ENCODE measurements at places on chromosomes 3 and 15.
A peak's percentile ranks its signal among the peaks of the same experiment; 100 is the strongest.

DNA sequence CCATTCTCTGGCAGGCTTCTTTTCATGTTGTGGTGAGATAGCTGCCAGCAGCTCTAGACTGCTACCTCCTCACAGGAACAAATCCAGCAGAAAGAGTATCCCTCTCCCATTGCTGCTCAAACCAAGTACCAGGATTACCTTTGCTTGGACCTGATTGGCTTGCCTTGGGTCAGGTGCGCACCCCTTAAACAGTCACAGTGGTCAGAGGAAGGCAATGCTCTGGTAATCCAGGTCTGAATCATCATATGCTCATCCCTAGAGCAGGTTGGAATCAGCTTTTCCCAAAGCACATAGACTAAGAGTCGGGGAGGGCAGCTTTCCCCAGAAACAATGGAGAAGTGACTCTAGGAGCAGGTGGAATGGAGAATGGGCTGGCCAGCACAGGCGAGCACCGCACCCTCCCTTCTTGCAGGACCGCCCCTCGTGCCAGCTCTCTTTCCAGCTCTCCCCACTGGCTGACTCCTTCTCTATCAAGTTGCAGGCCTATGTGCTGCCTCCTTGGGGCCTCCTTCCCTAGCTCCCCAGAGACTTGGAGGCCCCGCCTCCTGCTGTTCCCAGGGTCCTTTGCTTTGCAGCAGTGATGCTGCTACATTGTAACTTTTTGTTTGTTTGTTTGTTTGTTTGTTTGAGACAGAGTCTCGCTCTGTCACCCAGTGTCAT is 29.9 kb upstream of the ADPGK start:
- no peak for DNase-seq

- DNase-seq, result no peak
Measured at GRCh38 chr15:71599418-71600151, 210.8 kb upstream of the NR2E3 start.

DNA sequence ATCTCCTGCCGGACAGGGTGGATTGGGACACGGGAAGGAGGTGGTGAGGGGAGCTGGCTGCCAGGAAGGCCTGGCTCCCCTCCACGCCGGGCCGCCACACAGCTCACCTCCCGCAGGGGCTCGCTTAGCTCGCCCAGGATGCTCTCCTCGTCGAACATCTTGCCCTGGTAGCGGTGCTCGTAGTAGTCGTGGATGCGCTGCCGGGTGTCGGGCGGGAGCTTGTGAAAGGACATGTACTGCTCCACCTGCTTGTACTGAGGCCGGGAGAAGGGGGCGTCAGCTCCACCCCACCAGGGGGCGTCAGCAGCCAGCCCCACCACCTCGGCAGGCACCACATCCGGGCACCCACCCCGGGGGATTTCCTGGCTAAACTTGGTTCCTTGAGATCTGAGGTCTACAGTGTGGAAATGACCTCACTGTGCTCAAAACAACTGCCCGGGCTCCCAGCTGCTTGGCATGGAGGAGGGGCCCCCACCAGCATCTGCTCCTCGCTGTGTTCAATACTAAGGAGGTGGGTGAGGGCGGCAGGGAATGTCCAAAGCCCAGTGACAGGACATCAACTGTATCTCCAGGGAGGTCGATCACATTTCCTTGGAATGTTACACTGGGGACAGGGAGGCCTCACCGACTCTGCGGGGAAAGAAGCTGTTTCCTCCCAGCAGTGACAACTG is 43.4 kb downstream of the HCN4 start:
- no peak for DNase-seq

DNA sequence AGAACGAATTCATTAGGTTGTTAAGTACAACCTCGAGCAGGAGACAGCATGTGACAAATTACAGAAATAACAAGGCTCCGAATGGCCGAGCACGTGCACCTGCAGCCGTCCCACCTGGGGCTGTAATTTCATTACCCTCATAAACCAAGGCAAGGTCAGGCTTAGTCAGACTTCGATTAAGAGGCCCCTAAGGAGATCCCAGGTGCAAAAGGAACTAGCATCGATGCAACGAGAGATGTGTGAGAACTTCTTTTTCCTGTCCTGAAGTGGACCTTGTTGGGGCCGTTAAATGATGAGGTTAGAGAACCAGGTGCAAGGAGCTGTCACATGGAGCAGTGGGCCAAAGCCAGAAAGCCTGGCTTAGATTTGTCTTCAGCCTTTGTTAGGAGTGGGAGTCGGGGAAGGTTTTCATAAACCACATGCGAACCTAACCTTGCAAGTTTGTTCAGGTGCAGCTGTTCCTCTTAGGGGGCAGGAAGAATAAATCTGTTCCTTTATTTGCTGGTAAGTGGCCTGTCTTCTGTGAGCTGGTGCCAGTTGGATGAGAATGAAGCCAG is 559.9 kb upstream of the MCTP2 start:
- no peak for DNase-seq

DNA sequence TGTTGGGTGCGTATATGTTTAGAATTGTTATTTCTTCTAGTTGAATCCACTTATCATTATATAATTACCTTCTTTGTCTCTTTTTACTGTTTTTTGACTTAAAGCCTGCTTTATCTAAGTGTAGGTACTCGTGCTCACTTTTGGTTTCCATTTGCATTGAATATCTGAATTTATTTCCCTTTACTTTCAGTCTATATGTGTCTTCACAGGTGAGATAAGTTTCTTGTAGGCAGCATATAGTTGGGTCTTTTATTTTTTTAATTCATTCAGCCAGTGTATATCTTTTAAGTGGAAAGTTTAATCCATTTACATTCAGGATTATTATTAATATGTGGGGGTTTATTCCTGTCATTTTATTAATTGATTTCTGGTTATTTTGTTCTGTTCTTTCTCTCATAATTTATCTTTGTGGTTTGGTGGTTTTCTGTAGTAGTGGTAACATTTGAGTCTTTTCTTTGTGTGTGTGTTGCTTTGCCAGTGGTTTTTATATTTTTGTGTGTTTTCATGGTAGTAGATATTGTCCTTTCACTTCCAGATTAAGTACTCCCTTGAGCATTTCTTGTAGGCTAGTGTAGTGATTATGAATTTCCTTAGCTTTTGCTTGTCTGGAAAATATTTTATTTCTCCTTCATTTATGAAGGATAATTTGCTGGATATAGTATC is 27.3 kb downstream of the STT3B start:
- no peak for DNase-seq

DNA sequence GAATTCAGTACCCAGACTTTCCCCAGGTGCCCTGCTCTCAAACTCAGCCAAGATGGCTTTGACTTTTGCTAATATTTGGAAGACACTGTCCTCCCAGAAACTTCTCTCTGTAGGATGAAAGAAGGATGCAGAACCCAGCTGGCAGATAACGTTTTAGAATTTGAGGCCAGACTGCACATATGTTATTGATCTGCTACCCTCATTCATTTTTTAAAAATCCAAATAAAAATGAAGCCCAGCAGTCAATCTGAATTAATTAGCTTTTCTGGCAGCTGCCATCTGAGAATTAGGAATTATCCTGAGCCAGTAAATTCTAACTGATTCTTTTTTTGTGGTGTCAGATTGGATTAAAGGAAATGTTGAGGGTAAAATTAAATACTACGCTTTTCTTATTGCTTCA is 236.6 kb downstream of the PLCL2 start:
- no peak for DNase-seq

DNA sequence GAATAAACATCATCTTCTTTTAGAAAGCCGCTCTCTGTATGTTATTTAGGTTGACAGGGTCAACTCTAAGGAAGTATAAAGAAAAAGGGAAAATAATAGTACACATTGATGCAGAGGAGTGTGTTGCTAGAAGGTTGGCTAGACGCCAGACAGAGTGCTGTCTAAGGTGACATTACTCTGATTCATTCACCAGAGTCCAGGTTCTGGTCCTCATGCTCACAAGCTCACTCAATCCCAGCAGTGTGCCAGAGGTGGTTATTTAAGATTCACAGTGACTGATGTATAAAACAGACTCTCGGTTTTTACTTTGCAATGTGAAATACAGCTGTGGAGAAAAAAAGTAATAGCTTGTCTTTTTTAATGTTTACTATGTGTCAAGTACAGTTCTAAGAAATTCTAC is 1.7 kb downstream of the CFAP44 start:
- DNase-seq, result no peak

- DNase-seq, result no peak
Measured at GRCh38 chr3:71258116-71258515, 325.4 kb downstream of the FOXP1 start.

- no peak for DNase-seq
Measured at GRCh38 chr15:41048397-41048796, 67.7 kb downstream of the INO80 start.

GRCh38 chr3:37709946-37710640 is 151.6 kb upstream of the CTDSPL start:
- DNase-seq, result no peak

GRCh38 chr3:120040813-120041377 is 53.4 kb downstream of the GSK3B start:
- no peak for DNase-seq

GRCh38 chr3:124372775-124373174 is 357.5 kb upstream of the UMPS start:
- DNase-seq, result no peak

DNA sequence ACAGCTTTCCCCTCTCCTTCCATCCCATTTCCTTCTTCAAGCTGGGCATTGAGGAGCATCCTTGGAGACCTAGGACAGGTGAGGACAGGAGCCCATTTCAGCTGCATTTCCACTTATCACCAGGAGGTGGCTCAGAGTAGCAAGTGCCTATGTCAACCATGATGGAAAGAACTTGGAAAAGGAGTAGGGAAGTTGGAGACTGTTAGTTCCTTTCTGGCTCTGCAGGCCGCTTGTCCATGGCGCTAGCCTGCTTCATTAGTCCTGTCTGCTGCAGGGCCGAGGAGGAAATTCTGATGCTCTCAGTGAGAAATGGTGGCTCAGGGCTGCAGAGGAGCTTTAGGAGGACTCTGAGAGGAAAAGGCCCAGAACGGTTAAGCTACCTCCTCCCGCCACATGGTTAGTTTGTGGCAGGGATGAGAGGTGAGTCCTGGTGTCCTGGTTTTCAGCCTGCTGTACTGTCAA is 7.0 kb upstream of the CD276 start:
- peak; percentile 60 for DNase-seq

- no peak for DNase-seq
Measured at GRCh38 chr3:144894576-144894975, 923.0 kb downstream of the DIPK2A start.

DNA sequence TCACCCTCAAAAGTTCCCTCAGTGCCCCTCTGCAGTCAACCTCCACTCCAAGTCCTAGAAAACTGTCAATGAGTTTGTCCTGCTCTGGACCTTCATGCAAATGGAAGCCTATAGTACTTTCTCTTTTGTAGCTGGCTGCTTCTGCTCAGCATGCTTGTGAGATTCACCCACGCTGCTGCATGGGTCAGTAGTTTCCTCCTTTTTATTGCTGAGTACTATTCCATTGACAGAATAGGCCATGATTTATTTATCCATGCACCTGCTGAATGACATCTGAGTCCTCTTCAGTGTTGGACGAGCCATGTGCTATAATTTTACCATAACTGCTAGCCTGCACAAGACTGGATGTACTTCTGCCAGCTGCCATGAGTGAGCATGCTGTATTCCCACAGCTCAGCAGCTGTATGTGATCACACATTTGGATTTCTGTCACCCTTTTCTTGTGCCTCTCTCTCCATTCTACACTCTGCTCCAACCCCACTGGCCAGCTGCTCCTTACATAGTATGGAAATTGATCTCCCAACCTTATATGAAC is 26.3 kb downstream of the CDCP1 start:
- DNase-seq, result no peak

DNA sequence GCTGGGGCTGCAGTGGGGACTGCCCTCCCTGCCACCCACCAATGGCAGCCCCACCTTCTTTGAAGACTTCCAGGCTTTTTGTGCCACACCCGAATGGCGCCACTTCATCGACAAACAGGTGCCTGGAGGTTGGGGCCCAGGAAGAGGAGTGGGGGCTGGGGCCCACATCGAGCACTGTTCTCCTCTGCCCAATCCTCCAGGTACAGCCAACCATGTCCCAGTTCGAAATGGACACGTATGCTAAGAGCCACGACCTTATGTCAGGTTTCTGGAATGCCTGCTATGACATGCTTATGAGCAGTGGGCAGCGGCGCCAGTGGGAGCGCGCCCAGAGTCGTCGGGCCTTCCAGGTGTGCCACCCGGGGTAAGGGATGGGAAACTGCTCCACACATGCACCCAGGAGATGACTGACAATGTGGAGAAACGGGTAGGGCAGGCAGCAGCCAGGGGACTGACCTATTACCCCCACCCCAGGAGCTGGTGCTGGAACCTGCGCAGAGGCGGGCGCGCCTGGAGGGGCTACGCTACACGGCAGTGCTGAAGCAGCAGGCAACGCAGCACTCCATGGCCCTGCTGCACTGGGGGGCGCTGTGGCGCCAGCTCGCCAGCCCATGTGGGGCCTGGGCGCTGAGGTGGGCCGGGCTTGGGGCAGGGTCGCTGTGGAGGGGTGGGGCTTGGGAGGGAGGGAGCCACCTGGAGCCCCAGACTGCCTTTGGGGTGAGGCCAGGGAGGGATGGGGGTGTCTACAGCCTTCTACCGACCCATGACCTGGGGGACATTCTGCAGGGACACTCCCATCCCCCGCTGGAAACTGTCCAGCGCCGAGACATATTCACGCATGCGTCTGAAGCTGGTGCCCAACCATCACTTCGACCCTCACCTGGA is 22.9 kb downstream of the NBEAL2 start:
- DNase-seq, result no peak

GRCh38 chr15:101504373-101504772 is 14.9 kb upstream of the PCSK6 start:
- no peak for DNase-seq

DNA sequence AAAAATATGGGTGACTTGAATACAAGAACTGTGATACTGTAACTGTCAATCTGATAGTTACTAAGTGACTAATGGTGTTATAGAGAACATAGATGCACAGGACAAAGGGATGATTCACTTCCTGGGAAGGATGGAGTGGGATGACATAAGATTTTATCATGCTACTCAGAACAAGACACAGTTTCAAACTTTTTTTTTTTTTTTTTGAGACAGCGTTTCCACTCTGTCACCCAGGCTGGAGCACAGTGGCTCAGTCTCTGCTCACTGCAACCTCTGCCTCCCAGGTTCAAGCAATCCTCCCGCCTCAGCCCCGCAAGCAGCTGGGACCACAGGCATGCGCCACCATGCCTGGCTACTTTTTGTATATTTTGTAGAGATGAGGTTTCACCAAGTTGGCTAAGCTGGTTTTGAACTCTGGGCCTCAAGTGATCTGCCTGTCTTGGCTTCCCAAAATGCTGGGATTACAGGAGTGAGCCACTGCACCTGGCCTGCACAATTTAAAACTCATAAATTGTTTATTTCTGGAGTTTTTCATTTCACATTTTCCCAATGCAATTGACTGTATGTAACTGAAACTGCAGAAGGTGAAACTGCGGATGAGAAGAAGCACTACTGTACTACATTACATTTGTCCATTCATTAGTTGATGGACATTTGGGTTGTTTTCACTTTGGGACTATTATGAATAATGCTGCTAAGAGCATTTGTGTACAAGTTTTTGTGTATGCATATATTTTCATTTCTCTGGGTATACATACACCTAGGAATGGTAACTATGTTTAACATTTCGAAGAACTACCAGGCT is 40.6 kb downstream of the ADIPOQ start:
- DNase-seq, result no peak

DNA sequence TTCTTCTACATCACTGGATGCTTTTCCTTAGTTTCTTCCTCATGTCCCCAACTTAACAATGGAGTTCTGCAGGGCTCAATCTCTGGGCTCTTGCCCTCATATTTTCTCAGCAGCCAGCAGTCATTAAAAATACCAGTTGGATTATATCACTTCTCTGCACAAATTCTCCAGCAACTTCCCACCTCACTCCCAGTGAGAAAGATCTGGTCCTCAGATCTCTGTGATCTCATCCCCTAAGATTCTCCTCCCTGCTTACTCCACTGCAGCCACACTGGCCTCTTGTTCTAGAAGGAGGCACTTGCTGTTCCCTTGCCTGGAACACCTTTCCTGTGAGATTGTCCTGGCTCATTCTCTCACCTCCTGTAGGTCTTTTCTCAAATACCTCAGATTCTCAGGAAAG is 6.1 kb downstream of the ERICH6 start:
- no peak for DNase-seq
